ENCODE measurements at places on chromosomes 11 and 22.

DNA sequence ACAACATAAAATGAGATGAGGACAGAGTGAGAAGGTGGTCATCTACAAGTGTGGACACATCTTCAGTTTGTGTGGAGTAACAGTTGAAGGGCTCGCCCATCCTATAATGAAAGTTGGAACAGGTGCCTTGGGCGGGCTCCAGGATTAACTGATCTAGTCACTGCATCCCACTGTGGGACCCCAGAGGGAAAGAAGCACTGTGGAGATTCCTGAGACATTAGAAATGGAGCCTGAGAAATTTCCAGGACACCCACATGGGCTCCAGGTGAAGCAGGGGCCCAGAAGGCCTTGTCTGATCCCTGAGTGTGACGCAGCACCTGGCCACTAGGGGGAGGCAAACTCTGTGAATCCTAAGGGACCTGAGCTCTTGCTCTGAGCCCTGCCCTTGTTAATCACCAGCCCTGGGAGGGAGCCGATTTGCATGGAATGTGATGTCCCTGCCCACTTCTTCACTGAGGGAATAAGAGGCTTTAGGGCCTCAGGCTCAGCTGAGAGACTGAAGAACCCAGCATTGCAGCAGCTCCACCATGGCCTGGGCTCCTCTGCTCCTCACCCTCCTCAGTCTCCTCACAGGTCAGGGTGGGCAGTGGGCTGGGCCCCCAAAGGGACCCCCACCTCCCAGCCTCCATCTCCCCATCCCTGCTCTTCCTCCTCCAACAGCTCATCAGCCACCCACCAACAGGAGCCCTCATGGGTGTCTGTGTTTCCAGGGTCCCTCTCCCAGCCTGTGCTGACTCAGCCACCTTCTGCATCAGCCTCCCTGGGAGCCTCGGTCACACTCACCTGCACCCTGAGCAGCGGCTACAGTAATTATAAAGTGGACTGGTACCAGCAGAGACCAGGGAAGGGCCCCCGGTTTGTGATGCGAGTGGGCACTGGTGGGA is 98.4 kb downstream of the VPREB1 start:
- DNase-seq, result peak; percentile 41

DNA sequence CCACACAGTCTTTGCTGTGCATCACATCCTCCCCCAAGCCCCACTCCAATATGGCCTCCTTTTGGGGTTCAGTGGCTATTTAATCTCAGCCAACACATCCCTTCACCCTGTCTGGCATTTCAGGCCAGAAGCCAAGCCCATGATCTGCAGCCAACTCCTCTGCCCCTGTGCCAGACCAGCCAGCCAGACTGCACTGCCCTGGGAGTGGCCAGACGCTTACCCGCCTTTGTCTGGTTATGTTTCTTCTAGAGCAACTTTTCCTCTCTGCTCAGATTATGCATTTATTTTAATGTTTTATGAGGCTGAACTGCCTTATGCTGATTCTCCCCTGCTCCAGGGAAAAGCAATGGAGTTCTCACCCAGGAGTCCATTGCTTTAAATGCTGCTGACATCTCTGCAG is 206.7 kb upstream of the TBCEL start:
- no peak for DNase-seq

- no peak for DNase-seq
These were observed 539 bp upstream of the SLC36A4 start for GRCh38 chr11:93198215-93198845.

DNA sequence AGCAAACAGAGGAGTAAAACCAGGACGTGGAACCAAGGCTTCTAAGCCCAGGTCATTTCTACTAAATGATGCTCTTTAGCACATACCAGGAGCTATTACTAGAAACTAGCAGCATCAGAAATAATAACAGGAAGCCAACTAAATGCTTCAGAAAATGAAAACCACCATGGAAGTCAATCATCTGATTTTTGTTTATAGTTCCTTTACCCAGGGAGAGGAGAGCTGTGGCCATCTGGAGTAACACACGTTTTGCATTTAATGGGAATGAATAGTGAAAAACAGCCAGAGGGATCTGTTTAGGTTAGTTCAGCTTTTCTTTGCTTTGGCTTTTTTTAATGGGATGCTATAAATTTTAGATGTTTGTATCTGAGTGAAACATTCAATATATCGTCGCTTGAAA is 250.7 kb upstream of the ARHGAP20 start:
- no peak for DNase-seq

GRCh38 chr22:41092847-41093411 is 537 bp downstream of the EP300 start:
- peak; percentile 15 for DNase-seq

DNA sequence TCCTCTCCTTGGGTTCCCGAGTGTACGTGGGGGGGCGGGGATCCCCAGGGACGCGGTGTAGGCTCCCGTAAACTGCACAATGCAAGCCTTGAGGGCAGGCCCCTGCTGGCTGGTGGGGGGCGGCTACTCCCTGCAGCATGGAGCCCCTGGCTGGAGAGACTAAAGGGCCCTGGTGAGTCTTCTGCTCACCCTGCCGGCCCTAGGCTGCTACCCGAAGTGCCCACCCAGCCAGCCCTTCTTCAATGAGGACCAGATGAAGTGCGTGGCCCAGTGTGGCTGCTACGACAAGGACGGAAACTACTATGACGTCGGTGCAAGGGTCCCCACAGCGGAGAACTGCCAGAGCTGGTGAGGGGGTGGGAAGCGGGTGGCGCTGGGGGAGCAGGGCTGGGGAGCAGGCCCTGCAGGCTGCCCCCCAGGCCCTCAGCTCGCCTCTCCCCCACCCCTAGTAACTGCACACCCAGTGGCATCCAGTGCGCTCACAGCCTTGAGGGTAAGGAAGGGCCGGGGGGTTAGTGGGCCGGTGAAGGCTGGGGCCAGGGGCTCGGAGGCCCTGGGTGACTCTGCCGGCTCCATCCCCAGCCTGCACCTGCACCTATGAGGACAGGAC is 16.8 kb downstream of the MUC5B start:
- DNase-seq, result no peak

- no peak for DNase-seq
These were observed 40.1 kb downstream of the LDLRAD3 start for GRCh38 chr11:35983981-35984380.

- no peak for DNase-seq
These were observed 52.9 kb downstream of the GAB4 start for GRCh38 chr22:16955081-16955480.

DNA sequence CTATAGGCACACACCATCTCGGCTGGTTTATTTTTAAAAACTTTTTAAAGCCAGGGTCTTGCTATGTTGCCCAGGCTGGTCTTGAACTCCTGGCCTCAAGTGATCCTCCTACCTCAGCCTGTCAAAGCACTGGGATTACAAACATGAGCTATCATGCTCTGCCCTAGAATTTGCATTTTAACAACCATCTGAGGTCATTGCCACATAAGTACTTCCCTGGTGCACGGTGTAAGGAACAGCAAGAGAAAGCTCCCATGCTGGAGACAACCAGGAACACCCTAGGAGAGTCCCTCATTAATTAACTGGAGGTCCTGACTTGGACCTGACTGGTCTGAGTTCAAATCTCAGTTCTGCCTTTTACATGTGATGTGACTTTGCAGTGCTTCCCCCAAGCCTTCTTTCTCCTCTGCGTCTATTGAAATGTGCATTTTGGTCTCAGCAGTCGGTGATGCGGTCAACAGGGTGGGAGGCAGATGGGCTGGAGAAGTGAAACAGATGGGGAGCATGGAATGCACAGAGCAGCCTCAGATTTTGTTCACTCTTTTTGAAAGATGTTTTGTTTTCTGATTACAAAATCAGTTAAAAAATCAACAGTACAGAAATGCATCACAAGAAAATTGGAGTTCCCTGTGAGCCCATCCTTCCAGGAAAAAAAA is 146.5 kb downstream of the MYO18B start:
- no peak for DNase-seq

DNA sequence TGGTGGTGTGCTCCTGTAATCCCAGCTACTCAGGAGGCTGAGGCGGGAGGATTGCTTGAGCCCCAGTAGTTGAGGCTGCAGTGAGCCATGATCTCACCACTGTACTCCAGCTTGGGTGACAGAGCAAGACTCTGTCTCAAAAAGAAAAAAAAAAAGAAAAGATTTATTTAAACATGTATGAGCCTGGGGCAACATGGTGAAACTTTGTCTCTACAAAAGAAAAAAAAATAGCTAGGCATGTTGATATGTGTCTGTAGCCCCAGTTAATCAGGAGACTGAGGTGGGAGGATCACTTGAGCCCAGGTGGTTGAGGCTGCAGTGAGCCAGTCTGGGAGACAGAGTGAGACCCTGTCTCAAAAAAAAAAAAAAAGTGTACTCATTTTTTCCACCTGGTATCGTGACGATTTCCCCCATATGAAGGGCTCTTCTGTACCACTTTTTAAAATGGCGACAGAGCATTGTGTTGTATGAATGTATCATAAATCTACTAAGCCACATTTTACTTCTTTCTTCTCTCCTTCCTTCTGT is 16.4 kb upstream of the KCTD14 start:
- no peak for DNase-seq

- no peak for DNase-seq
These were observed 39.3 kb downstream of the ETS1 start for GRCh38 chr11:128547946-128548648.

DNA sequence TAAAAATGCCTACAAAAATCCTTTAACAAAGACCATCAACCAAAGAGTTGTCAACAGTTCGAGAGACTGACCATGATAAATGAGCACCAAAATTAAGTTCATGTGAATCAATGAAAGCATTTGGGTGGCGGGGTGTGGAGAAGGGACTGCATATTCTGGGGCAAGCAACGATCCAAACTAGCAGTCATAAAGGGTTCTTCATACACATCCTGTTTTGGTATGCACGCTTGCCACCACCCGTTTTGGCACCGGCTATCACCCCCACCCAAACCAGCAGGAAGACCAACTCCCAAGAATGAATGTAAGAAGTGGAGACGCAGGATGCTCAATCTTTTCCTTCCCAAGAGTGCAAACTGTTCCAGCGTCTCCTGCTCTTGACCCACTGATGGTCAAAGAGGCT is 80.8 kb downstream of the SGSM3 start:
- DNase-seq, result no peak

GRCh38 chr11:73308003-73308960 is at the start of gene ARHGEF17:
Gene ARHGEF17, plus strand, starts transcription at chr11:73308276. Its CDS starts 363 bp downstream, at chr11:73308639.
- peak; percentile 19 for DNase-seq

Data from activated T-helper 1 cell treated with anti-CD3 and anti-CD28 coated beads, Interleukin-12 subunit alpha, Interleukin-12 subunit beta, Interleukin-2, Interleukin-4 antibody, amounts not matched to agents 30 ng/mL and 10 ng/mL and 1 ng/mL, durations not matched to agents 14 hours and 24 hours and 36 hours (primary cell).